Activated CD4-positive, alpha-beta memory T cell treated with anti-CD3 and anti-CD28 coated beads for 36 hours (primary cell): ENCODE measurements at places on chromosomes 3 and 15. TPM values are rescaled to one million over a fixed set of nuclear protein-coding genes. Genes with fewer than 3 reads are reported as not detected.
A peak's percentile ranks its signal among the peaks of the same experiment; 100 is the strongest.

DNA sequence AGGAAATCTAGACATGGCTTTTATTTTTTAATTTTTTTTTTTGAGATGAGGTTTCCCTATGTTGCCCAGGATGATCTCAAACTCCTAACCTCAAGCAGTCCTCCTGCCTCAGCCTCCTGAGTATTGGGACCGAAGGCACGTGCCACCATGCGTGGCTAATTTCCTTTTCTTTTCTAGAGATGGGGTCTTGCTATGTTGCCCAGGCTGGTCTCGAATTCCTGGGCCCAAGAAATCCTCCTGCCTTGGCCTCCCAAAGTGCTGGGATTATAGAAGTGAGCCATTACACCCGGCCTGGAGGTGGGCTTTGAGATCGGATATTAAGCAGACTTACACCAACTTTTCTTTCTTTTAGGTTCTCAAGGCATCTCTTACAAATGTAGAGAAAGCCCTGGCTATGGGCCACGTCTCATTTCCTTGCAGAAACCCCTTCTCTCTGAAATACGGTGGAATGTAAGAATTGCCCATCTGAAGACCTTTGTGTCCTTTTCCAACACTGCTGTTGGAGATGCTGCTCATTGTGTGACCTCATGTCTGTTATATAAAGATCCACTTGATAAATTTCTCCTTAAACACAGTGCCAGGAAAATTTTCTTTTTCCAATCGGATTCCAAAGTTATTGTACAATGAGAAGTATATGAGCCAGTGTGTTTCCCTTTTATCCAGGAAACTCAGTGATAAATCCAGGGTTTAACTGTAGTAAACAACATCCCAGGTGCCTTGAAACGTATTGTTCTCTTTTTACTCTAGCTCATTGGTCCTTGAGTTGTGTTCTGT lies 36.8 kb upstream of the CFAP161 start:
- DNase-seq = no peak

- no peak for DNase-seq
Observed at GRCh38 chr15:48006031-48006511, 114.7 kb upstream of the SLC24A5 start.

The RTP4 gene
- total RNA-seq = 1.7 TPM

The GABRR3 gene
- total RNA-seq = not detected

The SLC28A1 gene
- total RNA-seq = not detected

DNA sequence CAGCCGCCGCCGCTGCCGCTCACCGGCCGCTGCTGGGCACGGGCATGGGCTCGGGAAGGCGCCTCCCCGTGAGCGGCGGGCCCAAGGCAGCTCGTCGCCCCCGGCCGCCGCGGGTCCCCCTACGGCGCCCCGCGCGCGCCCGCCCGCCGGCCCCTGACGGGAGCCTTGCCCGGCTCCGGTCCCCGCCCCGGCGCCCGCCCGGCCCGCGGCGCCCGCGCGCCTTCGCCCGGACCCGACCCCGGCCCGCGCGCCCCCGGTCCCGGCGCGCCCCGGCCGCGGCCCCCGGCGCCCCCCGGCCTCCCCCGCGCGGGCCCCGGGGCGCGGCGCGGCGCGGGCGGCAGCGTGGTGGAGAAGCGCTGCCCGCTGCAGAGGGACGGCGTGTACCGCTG lies 177.7 kb downstream of the OR4M2 start:
- no peak for DNase-seq

- no peak for DNase-seq
Observed at GRCh38 chr15:50055332-50055731, 63.7 kb downstream of the ATP8B4 start.

The CCR9 gene
- not detected for total RNA-seq

DNA sequence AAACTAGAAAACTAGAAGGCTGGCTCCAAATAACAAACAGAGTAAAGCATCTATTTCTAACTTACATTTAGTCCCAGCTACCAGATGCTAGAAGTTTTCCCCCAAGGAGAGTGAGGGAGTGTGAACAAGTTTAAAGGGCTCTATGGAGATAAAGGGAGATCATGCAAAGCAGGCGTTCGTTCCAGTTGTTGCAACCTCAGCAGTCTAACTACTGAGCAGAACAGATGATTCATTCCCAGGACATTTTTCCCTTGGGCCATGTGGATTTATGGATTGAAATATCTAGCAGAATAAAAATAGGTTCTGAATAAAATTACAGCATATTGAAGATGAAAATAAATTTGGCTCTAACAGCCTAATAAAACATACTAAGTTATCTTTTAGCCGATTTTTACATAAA lies 154.8 kb upstream of the TTC14 start:
- no peak for DNase-seq

The RAB6B gene
- 2.7 TPM for total RNA-seq

- DNase-seq = no peak
Observed at GRCh38 chr15:42832576-42832975, 88.0 kb downstream of the TTBK2 start.

DNA sequence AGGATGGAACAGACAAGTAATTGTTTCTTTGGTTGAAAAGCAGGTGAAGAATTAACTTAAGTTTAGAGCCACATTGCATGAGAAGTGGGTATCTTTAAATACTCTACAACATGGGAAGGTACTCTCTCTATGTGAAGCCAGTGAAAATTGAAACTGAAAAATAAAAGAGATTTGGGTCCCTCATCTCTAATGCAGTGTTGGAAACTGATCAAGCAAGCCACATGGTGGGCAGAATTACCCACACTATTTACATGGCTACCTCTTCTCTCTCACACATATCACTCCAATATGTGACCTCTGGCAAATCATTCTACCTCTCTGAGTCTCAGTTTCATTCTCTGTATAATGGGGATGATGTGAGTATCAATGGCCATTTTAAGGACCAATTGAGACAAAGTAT lies 339.0 kb downstream of the IL5RA start:
- DNase-seq = no peak

GRCh38 chr3:33128706-33129105 lies 14.9 kb downstream of the CRTAP start:
- no peak for DNase-seq

- DNase-seq = no peak
Observed at GRCh38 chr15:85897895-85898717, 103.4 kb upstream of the KLHL25 start.

- DNase-seq = no peak
Observed at GRCh38 chr3:167810236-167810635, 74.7 kb downstream of the SERPINI1 start.

The CDHR4 gene
- 0.22 TPM for total RNA-seq

DNA sequence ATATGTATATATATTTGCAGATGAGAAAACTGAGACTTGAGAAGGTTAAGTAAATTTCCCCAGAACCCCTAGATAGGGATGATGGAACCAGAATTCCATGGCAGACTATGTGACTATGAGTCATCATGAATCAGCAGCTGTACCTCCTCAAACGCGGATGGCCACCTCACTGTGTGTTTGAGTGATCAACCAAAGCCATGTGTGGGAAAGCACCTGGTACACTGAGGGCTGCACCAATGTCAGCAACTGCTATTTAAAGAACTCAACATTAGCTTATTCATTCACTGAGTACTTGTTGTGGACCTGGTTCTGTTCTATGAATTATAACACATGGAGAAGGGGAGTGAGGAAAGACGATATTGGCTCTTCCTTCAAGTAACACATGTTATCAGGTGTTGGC lies 377.0 kb downstream of the GAP43 start:
- DNase-seq = no peak

The NRROS gene
- 24.5 TPM for total RNA-seq

- no peak for DNase-seq
Observed at GRCh38 chr3:149453140-149453805, 21.2 kb upstream of the TM4SF4 start.

The APOD gene
- 0.48 TPM for total RNA-seq

- DNase-seq = no peak
Observed at GRCh38 chr15:73926219-73927002, at the start of gene LOXL1. Gene LOXL1, plus strand, starts transcription at chr15:73926462. Its CDS starts 322 bp downstream, at chr15:73926784.

The ETV5 gene
- 0.74 TPM for total RNA-seq

GRCh38 chr3:148528024-148528423 lies 169.7 kb upstream of the AGTR1 start:
- DNase-seq = no peak

DNA sequence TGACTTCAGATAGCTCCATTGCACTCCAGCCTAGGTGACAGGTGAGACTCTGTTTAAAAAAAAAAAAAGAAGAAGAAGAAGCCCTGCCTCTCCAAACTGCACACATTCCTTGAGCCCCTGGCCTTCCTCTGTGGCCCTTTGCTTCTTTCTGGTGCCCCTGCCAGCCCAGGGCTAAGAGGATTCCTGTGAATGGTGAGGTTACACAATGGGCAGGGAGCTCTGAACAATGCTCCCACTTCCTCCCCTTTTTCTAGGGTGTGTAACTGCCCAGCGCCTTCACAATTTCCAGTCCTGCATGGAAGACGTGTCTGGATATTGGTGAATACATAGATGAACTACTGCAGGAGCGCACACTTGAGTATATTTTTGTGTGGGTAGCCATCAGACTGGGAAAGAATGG lies 3.6 kb upstream of the AMOTL2 start:
- DNase-seq = peak; percentile 4

DNA sequence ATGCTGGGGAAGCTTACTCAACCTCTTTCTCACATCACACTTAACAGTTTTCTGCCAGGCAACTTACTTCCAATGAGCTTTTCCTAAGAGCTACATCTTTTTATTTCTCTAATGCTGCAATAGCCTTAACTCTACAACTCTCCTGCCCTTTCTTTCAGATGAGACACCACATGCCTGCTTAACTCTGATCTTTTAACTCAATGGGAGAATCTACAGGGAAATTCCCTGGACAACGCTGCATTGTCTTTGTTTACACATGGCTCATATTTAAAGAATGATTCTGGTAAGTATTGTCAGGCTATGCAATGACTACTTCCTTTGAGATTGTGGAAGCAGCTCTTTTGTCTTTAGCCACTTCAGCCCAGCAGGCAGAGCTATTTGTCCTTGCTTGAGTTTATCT lies 353.1 kb upstream of the BCHE start:
- no peak for DNase-seq

The NR1I2 gene
- total RNA-seq = 0.39 TPM

The UBP1 gene
- total RNA-seq = 53.2 TPM

DNA sequence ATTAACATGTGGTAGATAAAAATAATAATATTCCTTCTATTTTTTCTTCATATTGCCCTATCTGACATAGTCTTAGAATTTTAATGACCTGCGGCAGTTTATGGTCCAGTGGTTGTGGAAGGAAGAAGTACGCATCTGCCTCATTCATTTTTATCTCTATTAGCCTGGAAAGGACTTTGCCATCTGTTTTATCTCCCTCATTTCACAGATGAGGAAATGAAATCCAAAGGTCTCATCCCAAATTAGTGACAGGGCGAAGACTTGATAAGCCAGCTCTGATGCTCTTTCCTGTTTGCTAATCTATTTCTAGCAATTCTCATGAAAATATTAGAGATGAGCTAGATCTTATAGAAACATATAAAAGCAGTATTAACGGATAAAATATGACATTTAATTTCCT lies 113.3 kb downstream of the KLHL25 start:
- no peak for DNase-seq

GRCh38 chr3:25273582-25274171 lies 154.4 kb upstream of the RARB start:
- no peak for DNase-seq

The GOLGA8O gene
- not detected for total RNA-seq

GRCh38 chr3:20529911-20530310 lies 343.9 kb upstream of the SGO1 start:
- DNase-seq = no peak

- no peak for DNase-seq
Observed at GRCh38 chr3:181932039-181932438, 220.3 kb downstream of the SOX2 start.

- peak; percentile 91 for DNase-seq
Observed at GRCh38 chr3:4977001-4977852, 2.0 kb upstream of the BHLHE40 start.

- no peak for DNase-seq
Observed at GRCh38 chr15:37801529-37801928, 132.9 kb upstream of the TMCO5A start.

DNA sequence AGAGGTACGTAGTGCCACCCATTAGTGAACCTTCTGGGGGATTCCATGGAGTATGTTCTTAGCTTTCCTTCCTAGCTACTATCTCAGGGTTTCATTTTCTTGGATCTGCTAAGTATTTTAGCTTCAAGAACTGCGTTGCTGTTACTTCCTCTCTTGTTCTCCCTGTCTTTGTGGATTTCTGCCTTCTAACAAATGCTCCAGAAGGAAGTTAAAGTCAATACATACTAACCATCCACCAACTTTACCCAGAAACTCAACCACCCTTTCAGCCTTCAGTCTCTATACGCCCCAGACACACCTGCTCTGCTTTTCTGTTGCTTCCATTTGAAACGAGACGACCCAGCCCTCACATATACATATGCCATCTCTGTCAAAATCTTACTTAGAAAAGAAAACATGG lies 2.4 kb upstream of the KLF13 start:
- no peak for DNase-seq

The REC114 gene
- total RNA-seq = not detected

The PLIN1 gene
- 0.17 TPM for total RNA-seq

DNA sequence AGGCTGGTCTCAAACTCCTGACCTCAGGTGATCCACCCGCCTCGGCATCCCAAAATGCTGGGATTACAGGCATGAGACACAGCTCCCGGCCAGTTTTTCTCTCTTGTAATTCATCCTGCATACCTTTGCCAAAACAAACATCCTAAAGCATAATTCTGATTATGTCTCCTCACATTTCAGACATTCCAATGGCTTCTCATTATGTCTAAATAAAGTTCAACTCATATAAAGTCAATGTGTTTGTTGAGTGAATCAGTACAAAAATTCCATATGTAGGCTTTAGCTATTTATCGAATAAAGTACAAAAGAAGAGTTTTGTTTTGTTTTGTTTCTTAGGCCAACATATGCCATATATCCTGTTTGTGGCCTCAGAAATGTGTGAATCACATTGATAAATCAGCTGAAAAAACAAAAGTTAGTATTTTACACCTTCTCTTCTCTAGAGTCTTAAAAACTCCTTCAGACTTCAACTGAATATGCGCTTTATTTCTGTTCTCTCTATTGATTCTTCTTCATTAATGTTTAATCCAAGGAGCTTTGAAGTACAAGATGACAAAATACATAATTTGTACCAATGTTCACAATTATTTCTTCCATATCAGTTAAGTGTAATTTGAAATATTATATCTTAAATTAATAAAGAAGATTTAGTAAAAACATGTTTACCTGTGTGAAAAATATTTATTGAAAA lies 165.8 kb downstream of the MECOM start:
- DNase-seq = no peak

The PP2D1 gene
- not detected for total RNA-seq

DNA sequence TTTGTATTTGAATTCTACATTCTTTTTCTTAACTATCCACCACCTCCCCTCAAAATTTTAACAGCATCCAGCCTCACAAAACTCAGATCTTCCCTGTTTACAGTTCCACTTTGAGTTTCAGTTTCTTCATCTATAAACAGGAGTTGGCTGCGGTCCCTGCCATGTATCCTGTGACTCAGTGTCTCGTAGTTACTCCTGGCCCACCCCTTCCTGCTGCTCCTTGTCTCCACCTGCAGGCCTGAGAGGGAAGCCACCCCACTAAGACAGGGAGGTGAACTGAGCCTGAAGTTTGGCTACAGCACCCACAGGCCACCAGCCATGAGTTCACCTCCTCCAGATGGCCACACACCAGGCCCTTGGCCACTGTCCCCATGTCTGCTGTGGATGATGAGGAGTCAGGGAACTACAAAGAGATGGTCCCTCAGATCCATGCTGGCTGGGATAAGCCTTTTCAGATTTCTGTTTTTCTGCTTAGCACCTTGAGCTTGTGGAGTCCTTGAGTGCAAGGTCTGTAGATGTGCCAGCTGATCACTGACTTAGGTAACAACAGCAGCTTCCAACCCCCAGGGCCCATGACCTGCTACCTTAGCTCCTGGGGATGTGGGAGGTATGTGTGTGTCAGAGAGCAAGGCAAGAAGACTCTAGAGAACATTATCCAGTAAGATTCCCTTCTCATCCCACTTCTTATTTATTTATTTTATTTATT lies 37.5 kb downstream of the CD86 start:
- DNase-seq = peak; percentile 86
